ENCODE measurements at places on chromosomes 6 and 20.

GRCh38 chr6:141486942-141487341 is 645.8 kb upstream of the GJE1 start:
- DNase-seq = no peak

DNA sequence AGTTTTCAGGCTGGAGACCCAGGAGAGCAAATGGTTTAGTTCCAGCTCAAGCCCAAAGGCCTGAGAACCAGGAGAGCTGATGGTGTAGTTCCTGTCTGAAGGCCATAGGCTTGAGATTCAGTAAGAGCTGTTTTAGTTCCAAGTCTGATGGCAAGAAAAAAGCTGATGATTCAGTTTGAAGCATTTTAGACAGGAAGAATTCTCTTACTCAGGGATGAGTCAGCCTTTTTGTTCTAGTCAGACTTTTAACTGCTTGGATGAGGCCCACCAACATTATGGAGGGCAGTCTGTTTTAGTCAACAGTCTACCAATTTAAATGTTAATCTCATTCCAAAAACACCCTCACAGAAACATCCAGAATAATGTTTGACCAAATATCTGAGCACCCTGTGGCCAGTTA is 2.5 kb downstream of the ZSCAN26 start:
- DNase-seq = no peak

- DNase-seq = no peak
Observed at GRCh38 chr20:19453862-19454261, 241.4 kb downstream of the SLC24A3 start.

DNA sequence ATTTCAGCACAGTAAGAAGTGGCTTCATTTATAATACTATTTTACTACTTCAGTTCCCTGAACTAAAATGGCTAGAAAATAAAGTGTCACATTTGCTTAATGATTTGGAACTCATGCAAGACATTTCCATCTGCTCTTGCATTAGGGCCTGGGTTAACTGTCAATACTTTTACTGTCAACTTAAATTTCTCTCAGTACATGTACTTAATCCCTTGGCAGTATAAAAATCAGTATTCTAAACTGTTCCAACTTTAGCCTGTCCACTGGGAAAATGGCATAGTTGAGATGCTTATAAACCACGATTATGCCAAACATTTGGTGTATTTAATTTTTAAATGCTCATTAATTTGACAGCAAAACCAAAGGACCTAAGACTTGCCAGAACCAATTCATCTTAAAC is 154.5 kb downstream of the ASCC3 start:
- no peak for DNase-seq

DNA sequence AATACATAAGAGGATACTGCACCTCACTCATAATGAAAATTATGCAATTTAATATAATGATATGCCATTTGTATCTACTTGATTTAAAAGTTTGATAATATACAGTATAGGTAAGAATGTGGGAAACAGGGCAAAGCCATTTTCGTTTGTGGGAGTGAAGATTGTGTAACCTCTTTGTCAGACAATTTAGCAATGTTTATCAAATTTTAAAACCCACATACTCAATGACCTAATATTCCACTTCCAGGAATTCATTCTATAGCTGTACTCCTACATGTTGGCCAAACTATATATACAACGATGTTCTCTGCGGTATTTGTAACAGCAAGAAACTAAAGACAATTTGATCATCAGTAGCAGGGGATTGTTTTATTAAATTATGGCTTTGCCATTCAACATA is 17.8 kb upstream of the FKBP5 start:
- DNase-seq = no peak

- no peak for DNase-seq
Observed at GRCh38 chr6:32991972-32992371, 17.4 kb downstream of the HLA-DOA start.

DNA sequence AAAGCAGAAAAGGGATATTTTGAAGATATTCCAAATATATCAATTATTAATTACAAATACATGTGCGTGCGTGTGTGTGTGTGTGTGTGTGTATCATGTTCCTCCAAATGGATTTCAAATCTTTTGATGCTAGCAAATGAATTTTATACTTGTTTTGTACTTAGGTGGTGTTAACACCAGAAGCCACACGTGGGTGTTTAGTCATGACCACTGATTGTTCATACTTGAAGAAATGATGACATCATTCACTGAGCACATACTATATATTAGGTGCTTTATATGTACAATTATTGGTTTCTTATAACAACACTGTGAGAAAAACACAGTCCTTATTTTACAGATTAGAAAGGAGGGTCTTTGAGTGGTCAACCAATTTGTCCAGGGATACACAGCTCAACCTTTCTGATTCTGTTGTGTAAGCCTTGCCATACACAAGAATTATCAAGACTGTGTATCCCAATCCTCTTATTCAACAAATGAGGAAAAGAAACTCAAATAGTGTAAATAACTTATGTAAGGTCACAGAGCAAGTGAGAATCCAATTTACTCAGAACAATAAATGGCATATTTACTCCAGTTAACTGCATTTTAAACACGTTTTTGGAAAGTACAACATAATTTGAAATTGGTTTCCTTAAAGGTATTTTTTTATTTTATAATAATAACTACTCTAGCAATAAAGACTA is 88.5 kb downstream of the BCAS1 start:
- no peak for DNase-seq

- no peak for DNase-seq
Observed at GRCh38 chr6:137919837-137920730, 53.0 kb downstream of the TNFAIP3 start.

- DNase-seq = no peak
Observed at GRCh38 chr6:18350712-18351111, 36.4 kb upstream of the RNF144B start.

DNA sequence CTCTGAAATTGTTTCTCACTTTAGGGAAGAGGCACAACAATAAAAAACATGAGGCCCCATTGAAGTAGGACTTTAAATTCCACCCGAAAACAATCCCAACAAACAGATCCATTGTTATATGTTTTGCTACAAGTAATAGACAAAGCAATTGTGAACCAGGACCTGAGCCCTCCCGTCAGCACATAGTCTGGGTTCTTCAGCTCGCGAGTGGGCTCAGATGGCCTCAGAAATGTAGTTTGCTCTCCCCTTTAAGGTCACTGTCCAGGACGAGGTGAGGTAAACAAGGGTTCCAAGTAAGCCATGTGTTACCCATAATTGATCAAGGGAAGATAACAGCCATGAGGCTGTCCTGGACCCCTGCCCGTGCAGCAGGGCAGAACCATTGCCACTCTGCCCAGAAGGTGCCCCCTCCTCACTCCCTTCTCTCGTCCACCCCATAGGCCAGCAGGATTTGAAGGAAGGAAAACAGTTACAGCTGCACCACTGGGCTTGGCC is 160.1 kb upstream of the QKI start:
- DNase-seq = no peak

DNA sequence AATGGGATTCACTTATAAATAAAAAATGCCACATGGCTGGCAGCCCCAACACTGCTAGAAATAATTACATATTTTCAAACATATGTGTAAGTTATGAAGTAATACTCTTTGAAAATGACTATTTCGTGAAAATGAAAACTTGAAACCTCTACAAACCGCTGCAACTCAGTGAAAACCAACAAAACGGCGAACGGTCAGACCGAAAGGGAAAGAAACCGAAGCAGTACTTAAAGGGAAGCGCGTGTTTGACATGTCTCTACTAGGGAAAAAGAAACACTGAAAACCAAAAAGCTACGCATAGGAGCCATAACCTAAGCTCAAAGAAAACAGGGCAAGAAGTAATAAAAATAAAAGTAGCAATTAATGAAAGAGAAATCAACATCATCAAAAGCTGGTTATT is 121.0 kb upstream of the GGTLC1 start:
- no peak for DNase-seq

- DNase-seq = no peak
Observed at GRCh38 chr6:54515013-54515412, 206.8 kb downstream of the TINAG start.

DNA sequence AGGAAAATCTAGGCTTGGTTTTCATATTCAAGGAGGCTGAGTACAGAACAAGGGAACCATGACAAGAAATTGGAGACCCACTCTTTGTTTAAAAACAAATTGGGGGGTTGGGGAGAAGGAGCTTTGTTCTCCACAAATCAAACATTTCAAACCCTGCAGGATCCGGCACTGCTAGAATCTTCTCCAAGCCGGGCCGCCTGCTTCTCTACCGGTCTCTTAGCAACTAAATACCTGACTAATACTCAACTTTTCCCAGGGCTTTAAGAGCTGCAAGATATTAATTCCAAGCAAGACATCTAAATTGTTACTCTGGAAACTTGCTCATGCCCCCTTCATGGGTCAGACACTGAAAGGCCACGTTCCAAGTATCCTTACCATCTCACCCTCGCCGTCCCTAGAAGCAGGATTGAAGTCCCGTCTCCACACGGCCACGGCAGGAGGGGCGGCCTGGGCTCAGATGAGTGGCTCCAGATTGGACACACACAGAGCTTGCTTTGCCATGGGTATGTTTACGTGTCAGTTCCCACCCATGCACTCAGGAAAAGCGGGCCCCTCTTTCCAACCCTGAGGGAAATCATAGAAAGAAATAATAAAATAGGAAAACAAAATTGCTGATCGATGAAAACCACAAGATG is 126.4 kb upstream of the CDH4 start:
- no peak for DNase-seq

DNA sequence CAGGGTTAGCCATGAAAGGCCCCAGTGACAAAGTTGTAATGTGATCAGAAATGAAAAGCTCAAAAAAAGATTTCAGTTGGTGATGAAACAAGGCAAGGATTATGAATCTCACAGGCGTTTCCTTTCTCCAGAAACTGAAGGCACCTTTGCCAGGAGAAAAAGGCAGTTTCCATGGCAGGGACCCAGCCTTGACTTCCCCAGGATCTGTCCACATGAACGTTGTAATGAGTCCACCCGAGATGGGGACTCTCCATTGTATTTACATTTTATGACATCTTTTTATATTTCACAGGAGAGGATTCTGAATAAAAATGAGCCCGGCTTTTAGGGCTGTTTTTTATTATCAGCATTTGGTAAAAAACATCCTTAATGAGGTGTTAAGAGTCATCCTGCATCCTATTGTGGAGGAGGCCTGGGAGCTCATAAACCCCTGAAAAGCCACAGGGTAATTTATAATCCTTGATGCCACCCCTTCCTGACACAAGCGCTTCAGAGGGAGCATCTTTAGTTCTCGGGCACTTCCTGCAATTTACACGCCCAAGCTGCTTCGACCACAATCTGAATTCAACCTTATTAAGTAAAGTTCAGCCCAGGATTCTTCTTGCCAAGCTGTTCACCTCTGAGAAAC is 74.1 kb upstream of the SALL4 start:
- no peak for DNase-seq

- DNase-seq = no peak
Observed at GRCh38 chr6:23505026-23505425, 621.0 kb upstream of the NRSN1 start.

GRCh38 chr6:157486572-157486971 is 105.6 kb downstream of the ZDHHC14 start:
- DNase-seq = no peak

- DNase-seq = peak; percentile 87
Observed at GRCh38 chr20:33674294-33675135, at the start of gene NECAB3. Gene NECAB3, minus strand, starts transcription at chr20:33674428. Its CDS starts 76 bp downstream, at chr20:33674352.

- DNase-seq = no peak
Observed at GRCh38 chr6:68876792-68877493, 241.9 kb downstream of the ADGRB3 start.

GRCh38 chr6:91330896-91331295 is 744.0 kb upstream of the MAP3K7 start:
- no peak for DNase-seq

GRCh38 chr6:125714441-125715090 is 34.9 kb upstream of the HEY2 start:
- DNase-seq = no peak

GRCh38 chr6:19424853-19425252 is 412.3 kb upstream of the ID4 start:
- DNase-seq = no peak

GRCh38 chr6:2447318-2447920 is 202.0 kb upstream of the GMDS start:
- no peak for DNase-seq

DNA sequence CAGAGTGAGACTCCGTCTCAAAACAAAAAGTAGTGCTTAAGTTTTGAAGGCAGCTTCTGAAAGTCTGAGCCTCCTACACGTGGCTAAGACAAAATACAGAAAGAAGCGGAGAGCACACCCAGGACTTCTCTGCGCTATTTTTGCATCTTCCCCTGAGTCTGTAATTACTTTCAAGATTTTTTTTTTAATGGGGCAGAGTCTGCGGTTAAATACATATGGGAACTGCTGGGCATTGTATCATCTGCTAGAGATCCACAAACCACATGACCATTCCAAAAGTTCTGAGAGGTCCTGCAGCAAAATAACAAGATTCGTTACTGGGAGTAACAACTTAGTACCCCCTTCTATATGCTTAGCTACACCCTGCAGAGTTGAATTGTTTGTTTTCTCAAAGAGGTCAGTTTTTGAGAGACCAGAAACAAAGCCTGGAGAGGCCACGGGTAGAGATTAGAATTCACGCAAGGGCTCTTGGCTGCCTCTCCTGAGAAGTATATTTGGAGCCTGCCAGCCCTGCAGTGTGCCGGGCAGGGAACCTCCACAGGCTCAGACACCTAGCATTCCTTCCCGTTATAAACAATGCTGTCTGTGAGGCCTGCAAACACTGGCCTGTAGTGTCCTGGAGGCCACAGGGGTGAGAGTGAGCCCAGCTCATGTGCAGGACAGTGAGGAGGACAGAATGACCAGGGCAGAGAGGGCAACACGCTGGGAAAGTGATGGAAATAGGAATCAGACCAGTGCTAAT is 48.2 kb upstream of the FAM50B start:
- DNase-seq = no peak

DNA sequence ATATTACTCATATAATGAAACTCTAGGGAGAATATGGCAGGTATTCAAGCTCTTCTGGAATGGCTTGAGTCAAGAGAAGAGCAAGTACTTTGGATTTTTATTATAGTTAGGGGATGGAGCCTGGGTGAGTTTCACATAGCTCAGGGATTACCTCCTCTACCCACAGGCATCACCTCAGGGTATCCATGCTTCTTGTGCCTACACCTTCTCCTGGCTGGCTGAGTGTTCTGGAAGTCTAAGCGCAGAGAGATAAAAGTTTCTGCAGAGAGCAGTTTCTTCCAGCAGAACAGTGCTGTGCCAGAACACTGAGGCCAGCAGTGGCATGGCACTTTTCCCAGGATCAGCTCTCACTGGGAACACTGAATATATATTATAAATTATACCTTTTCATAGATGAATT is 199.7 kb upstream of the KCNQ5 start:
- no peak for DNase-seq

GRCh38 chr20:11676630-11677287 is 240.9 kb upstream of the BTBD3 start:
- peak; percentile 42 for DNase-seq

DNA sequence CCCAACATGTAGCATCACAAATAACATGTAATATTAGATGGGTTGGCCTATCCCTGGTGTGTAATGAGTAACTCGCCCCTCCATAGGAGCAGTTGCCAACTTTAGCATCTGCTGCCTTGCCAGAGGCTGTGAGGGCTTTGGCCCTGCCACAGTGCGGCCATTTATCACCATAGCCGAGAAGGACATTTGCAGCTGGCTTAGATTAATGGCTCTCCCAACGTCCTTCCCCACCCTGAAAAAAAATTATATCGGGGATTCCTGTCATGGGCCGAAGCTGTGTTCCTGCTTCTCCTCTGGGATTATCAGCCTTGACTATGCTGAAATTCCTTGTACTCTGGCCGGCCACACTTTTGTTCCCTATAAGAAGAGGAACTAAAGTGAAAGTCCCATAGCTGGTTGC is 7.6 kb upstream of the ADIG start:
- DNase-seq = peak; percentile 44

- no peak for DNase-seq
Observed at GRCh38 chr6:107144666-107145065, 29.4 kb upstream of the BEND3 start.
